HT-29 (cell line): ENCODE measurements at places on chromosomes 7 and 10. TPM values are rescaled to one million over a fixed set of nuclear protein-coding genes. Genes with fewer than 3 reads are reported as not detected.
A peak's percentile ranks its signal among the peaks of the same experiment; 100 is the strongest.

DNA sequence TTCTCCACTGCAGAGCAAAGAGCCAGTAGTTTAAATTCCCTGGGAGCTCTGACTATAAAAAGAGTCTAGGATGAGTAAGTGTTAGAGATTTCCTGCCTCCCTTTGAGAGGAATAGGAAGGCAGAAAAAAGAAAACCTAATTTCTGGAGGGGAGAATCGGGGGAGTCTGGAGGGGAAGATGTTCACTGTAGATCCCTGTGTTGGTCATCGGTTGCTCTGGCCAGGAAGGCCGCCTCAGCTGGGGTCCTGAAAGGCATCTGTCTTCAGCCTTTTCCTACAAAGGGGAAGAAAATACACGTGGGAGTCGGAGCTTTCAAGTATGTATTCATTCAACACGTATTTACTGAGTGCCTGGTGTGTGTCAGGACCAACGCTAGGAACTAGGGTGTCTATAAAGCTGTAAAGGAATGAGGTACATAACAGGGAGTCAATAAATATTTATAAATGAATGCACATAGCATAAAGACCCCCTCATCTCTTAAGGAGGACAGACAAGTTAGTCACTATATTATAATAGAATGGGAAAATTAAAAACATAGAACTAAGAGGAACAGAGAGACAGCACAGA is 101.1 kb downstream of the ICA1 start:
- no peak for DNase-seq

GRCh38 chr7:136062625-136063325 is 85.6 kb upstream of the MTPN start:
- no peak for DNase-seq

GRCh38 chr7:106418094-106418493 is 133.3 kb upstream of the NAMPT start:
- peak; percentile 27 for DNase-seq

GRCh38 chr10:78719276-78719675 is 349.5 kb upstream of the ZMIZ1 start:
- no peak for DNase-seq

DNA sequence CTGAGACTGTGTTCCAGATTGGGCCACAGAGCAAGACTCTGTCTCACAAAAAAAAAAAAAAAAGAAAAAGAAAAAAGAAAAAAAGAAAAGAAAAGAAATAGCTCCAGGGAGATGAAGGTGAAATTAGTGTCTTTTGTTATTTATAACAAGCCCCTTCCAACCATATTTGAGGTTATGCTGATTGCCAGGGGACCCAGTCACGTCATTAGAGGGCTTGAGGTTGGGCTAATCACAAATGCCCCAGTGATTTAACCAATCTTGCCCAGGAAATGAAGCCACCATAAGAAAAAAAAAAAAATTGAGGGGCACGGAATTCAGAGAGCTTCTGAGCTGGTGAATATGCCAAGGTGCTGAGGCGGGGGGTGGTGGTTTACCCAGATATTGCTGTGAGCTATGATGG is 11.3 kb upstream of the RNF216 start:
- DNase-seq = no peak

DNA sequence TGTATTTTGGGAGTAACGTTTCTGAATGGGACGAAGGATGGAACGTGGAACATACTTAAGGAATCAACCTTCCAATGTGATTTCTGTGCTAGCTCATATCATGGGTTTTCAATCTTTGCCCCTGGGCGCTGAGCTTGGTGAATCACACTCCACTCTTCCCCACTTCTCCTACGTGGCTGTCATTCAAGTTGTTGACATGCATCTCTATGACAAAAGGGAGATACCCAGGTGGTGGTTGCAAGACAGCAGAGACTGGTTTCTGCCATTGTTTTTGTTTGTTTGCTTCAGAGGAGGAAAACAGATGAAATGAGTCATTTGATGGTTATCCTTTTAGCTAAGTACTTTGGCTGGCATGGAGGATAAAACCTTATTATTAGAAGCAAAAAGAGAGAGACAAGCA is 573.9 kb downstream of the GATA3 start:
- peak; percentile 26 for DNase-seq

DNA sequence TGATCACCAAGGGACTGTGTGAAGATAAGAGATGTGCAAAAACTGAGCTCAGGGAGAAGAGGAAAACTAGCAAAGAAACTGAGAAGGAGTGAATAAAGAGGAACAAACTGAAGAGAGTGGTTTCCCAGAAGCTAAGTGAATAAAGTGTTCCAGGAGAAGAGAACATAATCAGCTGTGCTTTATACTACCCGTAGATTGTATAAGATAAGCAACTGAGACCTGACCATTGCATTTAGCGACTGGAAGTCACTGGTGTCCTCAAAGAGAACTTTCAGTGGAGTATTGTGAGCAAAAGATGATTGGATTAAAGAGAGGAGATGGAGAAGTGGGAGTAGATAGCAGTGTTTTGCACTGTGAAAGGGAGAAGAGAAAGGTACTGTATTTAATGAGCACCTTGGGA is 14.6 kb downstream of the PHTF2 start:
- no peak for DNase-seq

DNA sequence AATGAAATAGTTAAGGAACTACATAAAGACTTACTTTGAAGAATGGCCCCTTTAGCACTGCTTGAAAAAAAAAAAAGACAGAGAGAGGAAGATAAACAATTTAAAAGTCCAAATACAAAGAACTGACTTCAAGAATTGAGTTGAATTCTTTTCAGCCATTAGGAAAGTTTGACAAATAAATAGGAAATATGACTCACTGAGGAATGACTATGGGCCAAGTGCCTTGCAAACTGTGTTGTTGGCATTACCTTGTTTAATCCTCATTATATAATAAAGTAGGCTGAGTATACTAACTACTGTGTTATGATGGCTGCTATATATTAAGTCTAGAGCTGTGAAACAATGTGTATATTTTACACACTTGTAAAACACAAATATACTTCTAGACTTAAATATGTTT is 151.1 kb downstream of the ELMO1 start:
- no peak for DNase-seq

- no peak for DNase-seq
Measured at GRCh38 chr7:70091362-70091761, 493.1 kb downstream of the AUTS2 start.

- no peak for DNase-seq
Measured at GRCh38 chr10:132069122-132069848, 3.5 kb downstream of the JAKMIP3 start.

GRCh38 chr10:110629680-110630191 is 14.4 kb upstream of the RBM20 start:
- DNase-seq = peak; percentile 38

GRCh38 chr7:157466867-157467261 is 130.1 kb downstream of the DNAJB6 start:
- DNase-seq = no peak

GRCh38 chr10:6843481-6843881 is 263.4 kb upstream of the PRKCQ start:
- DNase-seq = peak; percentile 13

DNA sequence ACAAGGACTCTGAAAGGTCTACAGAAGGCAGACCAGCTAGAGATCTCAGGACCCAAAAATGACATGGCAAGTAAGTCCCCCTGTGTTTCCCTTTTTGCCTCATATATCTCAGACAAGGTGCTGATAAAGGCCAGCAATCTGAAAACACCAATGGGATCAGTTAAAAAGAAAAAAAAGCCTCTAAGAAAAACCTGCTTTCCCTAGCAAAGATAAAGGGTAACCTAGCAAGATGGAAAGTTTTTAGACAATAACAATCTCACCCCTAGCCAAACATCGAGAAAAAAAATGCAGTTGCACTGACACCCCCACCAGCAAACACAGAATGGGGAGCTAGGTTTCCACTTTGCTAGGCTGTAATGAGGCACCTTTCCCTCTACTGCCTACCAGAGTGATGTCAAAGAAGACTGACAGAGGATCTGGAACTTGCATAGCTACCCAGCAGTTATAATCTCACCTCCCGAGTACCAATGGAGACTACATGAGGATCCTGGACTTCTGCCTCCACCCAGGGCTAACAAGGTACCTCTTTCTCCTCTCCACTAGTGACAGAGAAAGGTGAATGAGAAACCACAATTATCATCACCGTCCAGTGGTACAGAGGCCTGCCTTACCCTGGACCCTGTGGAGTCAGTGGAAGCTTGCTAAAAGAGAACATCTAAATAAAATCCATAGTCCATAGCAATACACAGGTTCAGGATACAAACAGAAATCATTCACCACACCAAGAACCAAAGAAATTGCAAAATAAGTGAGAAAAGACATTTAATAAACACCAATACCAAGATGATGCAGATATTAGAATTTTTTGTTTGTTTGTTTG is 240.8 kb downstream of the ARHGAP12 start:
- DNase-seq = no peak

GRCh38 chr10:42975005-42975493 is 101.8 kb upstream of the RET start:
- no peak for DNase-seq

GRCh38 chr10:20911626-20912025 is 14.5 kb upstream of the NEBL start:
- DNase-seq = no peak

DNA sequence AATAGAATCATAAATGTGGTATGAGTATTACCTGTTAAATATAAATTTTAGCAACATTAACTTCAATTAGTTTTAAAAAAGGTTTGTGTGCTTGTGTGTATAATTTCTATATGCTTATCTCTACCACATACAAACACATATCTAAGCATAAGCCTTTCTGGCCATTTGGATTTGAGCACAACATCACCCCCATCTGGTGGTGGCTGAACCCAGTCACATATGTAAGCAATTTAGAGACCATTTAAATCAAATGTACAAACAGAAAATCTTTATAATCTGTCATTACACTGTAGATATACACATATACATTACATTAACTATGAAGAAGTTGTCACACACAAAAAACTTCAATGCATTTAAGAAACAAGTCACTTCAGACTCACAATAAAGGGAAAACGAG is 31.7 kb downstream of the GPR22 start:
- peak; percentile 68 for DNase-seq

DNA sequence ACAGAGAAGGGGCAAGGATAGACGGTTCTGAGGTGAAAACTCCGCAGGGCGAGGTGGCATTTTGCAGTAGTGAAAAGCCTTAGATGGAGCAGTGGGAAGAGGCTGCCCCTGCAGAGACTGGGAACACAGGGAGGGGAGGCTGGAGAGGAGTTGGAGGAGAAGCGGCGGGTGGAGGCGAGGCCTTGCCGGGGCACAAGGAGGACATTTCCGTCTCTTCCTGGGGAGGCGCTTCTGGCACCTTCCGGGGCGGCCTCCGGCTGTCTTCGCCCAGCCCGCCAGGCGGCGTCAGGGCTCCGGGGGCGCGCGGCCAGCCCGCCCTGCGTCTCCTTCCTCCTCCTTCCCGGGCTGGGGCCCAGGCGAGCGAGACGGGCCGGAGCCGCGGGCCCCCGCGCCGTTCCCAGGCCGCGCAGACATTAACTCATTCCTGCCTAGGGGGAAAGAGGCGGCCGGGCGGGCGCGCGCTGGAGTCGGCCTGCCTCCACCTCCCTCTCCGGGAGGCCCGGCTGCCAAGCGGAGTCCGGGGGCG is 42.7 kb downstream of the LDB3 start:
- DNase-seq = peak; percentile 92

Gene CPEB3
- 0.65 and 0.74 TPM in 2 replicates for total RNA-seq

Gene ELMO1
- 0.10 and 0.41 TPM in 2 replicates for total RNA-seq

Gene PTPRN2
- total RNA-seq = 0.52 and 1.7 TPM in 2 replicates

Gene WEE2
- 0.03 TPM in 1 of 2 replicates, not detected in the other for total RNA-seq

Gene PDK4
- 4.9 and 13.9 TPM in 2 replicates for total RNA-seq

Gene ZMYND11
- 20.9 and 24.2 TPM in 2 replicates for total RNA-seq

Gene LGI1
- total RNA-seq = not detected in 2 replicates

Gene HKDC1
- total RNA-seq = 27.5 and 29.7 TPM in 2 replicates

Gene ABCB4
- 0.47 and 0.56 TPM in 2 replicates for total RNA-seq

Gene CHST15
- total RNA-seq = not detected in 2 replicates

Gene OR2A42
- total RNA-seq = not detected in 2 replicates

Gene SUGCT
- total RNA-seq = not detected in 2 replicates
